ENCODE measurements at places on chromosomes 7 and 10.

GRCh38 chr10:69628891-69629290 is 1.2 kb upstream of the FAM241B start:
- no peak for DNase-seq

DNA sequence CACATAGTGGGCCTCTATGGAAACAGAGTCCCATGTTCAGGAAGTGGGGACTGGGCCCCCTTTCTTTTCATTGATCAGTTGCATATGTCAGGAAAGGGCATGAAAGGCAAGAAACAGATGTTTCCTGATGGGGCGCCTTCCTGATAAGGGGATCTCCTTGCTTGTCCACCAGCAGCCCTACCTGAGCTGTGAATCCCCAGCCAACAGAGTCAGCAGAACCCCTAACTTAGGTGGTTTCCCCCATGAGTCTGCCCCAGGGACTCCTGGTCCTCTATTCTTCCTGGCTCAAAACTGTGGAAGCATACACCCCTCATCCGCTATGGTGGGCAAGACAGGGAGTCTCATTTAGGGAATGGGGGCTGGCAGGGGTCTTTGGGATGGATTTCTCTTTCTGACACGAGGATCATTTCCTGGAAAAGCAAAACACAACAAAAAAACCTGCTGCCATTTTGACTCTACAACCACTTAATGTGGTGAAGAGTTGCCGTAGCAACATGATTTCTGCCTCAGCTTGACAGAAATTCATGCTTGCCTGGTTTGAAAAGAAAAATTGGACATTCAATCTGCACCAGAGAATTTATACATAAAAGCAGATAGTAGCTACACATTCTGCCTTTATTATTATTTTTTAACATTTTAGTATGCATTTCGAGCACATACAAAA is 119.8 kb downstream of the SPAG6 start:
- no peak for DNase-seq

DNA sequence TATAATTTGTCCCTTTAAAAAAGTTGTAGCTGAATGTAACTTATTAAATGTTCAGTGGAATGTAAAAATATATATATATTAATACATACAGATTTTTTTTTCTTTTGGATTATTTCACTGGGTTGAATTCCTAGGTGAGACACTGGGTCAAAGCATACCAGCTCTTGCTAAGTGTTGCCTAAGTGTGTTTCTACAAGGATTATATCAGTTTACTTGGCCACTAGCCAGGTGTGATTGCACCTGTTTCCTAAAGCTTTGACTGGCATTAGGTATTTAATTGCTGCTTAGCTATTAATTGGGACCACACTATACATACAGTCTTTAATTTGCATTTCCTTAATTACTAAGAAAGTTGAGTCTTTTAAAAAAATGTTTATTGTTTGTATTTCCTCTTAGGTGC is 5.5 kb upstream of the ELOVL3 start:
- no peak for DNase-seq

- no peak for DNase-seq
Observed at GRCh38 chr10:93849593-93849992, 44.2 kb upstream of the SLC35G1 start.

- DNase-seq: no peak
Observed at GRCh38 chr10:11183015-11183414, 165.3 kb downstream of the CELF2 start.

- no peak for DNase-seq
Observed at GRCh38 chr7:135215698-135216097, 4.4 kb upstream of the WDR91 start.

GRCh38 chr10:1287971-1288401 is 231.8 kb downstream of the WDR37 start:
- no peak for DNase-seq

DNA sequence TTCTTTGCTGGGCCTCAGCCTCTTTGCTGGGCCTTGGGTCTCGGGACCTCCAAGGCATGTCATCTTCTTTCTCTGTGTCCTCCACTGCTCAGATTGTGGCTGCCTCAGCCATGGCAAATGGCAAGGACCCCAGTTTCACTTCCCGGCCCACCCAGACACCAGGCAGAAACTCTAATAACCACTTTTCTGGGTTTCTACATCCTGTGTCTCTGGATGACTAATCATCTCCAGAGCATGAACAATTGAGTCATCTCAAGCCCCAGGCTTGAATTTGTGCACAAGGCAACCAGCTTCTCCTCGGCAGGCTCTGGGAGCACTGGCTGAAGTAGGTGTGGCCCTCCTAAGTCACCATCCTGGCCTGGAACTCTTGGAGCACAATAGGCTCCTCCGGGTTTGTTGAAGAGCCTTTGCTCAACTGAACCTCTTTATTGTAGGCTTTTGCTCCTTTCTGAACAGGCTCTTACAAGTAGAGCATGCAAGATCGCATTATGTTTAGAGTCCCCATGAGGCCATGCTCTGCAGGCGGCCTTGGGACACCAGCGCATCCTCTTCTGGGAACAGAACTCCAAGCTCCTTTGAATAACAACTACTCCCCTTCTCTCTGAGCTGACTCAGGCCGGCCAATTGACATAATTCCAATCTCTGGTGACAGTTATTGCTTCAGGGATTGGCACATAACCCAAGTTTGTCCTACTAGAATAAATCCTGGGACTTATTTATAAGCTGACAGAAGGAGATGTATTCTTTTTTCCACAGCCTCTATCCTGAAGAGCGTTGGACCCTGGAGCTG is 218.1 kb downstream of the WDR11 start:
- no peak for DNase-seq

DNA sequence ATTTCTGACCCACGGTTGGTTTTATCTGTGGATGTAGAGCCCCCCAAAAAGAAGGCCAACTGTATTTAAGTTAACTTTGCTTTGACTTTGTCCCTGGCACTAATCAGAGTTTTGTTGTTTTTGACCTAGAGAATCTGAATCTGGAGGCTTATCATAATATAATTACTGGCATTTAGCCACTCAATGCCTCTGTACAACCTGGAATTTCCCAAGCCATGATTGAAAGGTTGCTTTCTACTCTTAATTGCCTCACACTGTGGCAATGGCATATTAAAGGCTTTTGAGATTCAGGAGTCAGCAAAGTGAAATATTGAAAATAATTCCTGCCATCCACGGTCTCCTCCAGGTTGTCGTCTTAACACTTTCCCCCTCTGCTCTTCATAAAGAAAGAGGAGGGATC is 205.2 kb upstream of the GHITM start:
- DNase-seq: no peak

GRCh38 chr7:136078630-136079029 is 101.5 kb upstream of the MTPN start:
- DNase-seq: no peak

GRCh38 chr10:97580421-97581367 is 3.5 kb upstream of the HOGA1 start:
- DNase-seq: no peak

- DNase-seq: no peak
Observed at GRCh38 chr10:49556723-49557122, 17.8 kb upstream of the ERCC6 start.

DNA sequence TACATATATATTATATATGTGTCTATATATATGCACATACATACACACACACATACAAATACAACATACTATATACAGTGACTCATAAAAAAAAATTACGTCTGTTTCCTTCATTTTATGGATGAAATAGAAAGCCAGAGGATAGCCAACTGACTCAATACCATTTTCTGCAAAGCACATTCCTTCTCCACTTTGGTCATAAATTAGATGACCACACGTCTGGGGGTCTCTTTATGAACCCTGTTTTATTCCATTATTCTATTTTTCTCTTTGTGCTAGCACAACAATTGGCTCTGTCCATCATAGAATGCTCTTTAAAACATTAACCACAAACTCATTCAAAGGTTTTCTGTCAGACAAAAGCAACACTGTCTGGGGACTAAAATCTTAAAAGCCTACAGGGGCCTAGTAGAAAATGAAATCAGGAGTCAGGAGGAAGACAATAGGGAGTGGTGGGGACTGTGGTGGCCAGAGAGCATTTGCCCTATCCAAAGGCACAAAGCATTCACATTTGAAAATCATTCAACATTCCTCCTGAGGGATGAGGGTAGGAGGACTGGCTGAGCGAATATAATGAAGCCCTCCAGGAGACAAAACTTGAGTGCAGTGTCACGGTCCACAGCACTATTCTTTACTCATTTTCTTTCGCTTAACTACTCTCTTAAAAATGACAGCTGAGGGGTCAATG is 4.3 kb downstream of the CUBN start:
- no peak for DNase-seq

DNA sequence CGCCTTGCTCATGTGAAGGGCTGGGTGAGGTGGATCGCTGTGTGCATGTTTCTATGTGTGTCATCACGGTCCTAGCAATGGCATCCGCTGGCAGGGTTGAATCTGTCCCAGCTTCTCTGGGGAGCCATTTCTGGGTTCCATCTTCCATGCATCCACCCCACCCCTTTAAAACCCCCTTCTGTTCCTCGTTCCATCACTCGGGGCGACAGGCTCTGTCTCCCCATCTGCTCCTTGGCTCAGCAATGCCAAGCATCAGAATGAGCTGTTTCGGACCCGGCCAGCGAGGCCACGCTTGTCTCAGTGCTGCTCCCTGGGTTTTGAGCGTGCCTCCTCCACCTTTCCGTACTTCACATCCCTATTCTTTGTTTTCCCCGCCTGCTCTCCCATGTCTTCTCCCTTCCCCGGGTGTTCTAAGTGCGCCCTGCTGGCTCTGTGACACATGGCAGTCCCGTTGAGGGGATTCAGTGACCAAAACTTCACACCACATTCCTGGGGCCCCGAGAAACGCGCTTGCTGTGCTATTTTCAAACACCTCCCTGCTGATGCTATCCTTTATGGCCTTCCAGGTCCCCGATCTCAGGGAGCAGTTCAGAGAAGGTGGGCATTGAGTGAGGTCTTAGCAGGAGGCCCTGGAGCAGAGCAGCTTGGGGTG is 554.1 kb upstream of the FOXK1 start:
- DNase-seq: no peak

GRCh38 chr7:145134377-145134776 is 298.5 kb upstream of the TPK1 start:
- DNase-seq: no peak

DNA sequence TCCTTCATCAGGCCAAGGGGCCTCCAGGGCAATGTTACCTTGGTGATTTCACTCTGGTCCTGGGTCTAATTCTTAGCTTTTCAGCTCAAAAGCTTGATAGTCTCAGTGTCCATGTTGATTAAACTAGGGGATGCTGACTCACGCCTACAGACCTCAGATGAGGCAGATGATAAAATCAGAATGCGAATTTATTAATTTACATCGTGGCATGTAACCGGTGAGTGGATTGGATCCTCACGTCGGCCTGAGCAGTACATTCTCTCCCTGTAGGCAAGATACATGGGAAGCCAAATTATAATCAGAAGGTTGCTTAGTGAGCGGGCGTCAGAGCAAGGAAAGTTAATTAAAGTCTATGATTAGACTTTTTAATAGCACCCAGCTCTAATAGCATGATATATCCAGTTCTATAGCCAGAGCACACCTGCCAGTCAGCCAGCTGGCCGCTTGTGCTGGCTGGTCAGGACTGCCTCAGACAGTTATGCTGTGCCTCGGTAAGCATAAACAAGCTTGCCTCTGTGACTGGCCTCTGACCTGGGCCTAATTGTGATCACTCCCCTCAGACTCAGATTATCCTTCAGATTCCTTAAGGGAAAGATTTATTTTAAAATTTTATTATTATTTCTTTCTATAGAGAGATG is 20.2 kb upstream of the CPA5 start:
- DNase-seq: no peak

DNA sequence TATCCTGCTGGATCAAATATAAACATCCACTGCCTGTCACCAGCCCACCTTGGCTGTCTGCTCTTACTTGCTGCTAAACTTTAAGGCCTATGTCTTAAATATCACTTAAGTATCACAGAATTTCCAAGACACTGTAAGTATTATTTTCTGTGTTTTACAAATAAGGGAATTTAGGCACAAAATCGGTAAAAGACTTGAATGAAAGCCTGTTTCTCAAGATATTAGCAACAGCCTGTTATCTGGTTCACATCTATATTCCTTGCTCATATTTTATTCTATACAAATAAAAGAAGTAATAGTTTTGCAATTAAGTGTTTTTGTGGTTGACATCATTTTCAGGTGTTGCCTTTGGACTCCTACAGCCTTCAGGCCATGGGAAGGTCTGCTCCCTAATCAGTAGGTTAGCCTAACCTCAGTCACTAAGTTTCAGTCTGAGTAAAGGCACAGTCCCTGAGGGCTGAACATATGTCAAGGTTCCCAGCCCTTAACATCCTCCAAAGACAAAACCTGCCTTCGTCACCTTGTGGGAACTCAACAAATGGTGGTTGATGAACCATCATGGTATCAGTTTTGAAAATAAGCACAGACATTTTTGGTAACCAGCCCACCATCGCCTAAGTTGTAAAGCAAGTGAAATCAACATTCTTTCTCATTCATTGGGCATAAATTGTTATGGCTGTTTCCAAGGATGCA is 127.1 kb downstream of the CREB5 start:
- no peak for DNase-seq

- DNase-seq: no peak
Observed at GRCh38 chr10:15290150-15290549, 80.9 kb downstream of the FAM171A1 start.

DNA sequence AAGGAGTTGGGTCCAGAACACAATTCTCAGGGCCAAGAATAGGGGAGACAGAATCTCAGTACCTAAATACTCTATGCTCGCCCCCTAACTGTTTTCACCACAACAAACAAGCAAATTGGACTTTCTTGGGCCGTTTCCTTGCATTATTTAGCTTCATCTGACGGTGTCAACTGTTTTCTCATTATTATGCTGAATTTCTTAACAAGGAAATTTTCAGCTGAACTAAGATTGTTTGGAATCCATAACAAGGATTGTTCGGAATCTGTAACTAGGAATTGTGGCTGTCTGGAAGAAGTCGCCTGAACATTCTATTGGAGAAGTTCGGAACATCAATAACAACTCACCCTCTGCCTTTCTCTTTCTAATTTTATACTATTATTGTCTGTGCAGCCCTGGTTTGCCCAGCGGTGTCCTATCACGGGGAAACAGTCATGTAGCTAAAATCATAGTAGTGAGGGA is 15.5 kb upstream of the DLX6 start:
- DNase-seq: no peak

DNA sequence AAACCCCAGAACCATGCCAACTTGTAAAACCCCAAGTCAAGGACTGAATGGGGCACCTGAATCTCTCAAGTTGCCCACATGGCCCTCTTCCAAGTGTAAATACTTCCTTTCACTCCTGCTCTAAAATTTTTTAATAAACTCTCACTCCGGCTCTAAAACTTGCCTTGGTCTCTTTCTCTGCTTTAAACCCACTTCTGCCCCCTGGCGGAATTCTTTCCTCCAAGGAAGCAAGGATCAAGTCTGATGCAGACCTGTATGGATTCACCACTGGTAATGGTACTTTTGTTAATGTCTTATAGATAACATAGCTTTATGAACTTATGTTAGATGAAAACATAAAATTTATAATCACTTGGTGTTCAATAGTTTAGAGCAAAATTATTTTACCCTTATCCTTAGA is 33.8 kb downstream of the SLC16A9 start:
- no peak for DNase-seq

DNA sequence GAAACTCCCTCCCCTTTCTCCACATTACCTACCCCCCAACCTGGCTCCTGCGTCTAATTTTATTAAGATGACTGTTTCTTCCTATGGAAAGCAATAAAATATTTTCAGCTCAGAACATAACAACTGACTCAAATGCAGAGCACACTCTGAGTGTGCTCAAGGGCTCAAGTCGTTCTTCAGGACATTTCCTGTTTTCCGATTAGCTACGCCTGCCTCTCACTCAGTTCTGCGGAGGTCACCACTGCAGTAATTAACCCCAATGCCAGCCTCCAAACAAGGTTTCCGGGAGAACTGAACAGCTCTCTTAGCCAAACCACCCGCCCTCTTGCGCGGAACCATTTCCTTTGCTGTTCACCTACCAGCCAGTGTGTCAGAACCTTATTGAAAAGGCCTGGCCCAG is 19.3 kb downstream of the MYOF start:
- DNase-seq: no peak

All from stimulated activated CD8-positive, alpha-beta memory T cell treated with anti-CD3 and anti-CD28 coated beads, Interleukin-12 subunit alpha, Interleukin-12 subunit beta, amount 100 ng/mL, for 4 hours (primary cell).